ENCODE measurements at places on chromosomes 12 and 14. TPM values are rescaled to one million over a fixed set of nuclear protein-coding genes. Genes with fewer than 3 reads are reported as not detected.

Gene PIK3C2G
- not detected for total RNA-seq

Gene PLEKHD1
- total RNA-seq = not detected

Gene PIWIL1
- total RNA-seq = not detected

GRCh38 chr12:93756288-93756687, 79.1 kb downstream of the CRADD start:
- peaks cover 4% of the 10 kb centered on the region for H3K4me1 ChIP-seq
- no peaks in the 10 kb centered on the region for H3K36me3 ChIP-seq
- H3K27me3 ChIP-seq = no peaks in the 10 kb centered on the region
- H3K4me3 ChIP-seq = no peak overlapping the region
- no peak for DNase-seq
- no peak overlapping the region for H3K27ac ChIP-seq

- no peaks in the 10 kb centered on the region for H3K4me1 ChIP-seq
- no peaks in the 10 kb centered on the region for H3K36me3 ChIP-seq
- no peaks in the 10 kb centered on the region for H3K27me3 ChIP-seq
These were observed 28.9 kb upstream of the TMEM179 start for GRCh38 chr14:104633276-104634137.

DNA sequence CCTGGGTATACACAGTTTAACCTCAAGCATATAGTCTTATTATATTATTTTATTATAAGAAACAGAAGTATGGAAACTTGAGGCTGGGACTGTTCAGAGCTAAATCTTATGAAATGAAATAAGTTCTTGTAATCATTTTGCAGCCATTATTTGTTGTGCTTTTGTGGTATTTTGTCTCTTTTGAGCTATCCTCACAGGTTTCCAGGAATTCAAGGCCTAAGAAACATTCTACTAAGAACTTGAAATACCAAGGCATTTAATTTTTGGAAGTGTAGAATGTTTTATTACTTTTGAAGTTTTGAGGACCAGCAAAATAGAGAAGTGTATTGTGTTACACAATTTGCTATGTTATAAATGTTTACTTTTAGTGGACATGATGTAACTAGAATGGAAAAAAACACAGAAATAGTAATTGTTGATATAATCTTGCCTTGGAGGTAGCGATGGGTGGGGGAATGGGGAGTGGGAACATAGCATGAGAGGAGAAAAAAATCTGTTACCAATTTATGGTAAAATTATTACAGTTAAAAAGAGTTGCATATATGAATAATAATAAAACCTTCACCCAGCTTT, 81.7 kb downstream of the CRADD start:
- H3K27me3 ChIP-seq = no peaks in the 10 kb centered on the region
- no peaks in the 10 kb centered on the region for H3K36me3 ChIP-seq
- H3K4me1 ChIP-seq = peaks cover 8% of the 10 kb centered on the region
- H3K4me3 ChIP-seq = no peak overlapping the region

GRCh38 chr14:101078892-101079221, 175.3 kb upstream of the RTL1 start:
- no peak overlapping the region for H3K27ac ChIP-seq
- no peaks in the 10 kb centered on the region for H3K27me3 ChIP-seq
- H3K4me3 ChIP-seq = no peak overlapping the region

- H3K4me1 ChIP-seq = no peaks in the 10 kb centered on the region
- no peaks in the 10 kb centered on the region for H3K27me3 ChIP-seq
- no peak overlapping the region for H3K27ac ChIP-seq
- H3K4me3 ChIP-seq = no peak overlapping the region
These were observed 19.5 kb upstream of the TTC9 start for GRCh38 chr14:70622111-70622712.
